GM06990 (cell line): ENCODE measurements at places on chromosomes 5 and 9.

GRCh38 chr5:37037840-37038239, 161.3 kb downstream of the NIPBL start:
- DNase-seq: no peak

DNA sequence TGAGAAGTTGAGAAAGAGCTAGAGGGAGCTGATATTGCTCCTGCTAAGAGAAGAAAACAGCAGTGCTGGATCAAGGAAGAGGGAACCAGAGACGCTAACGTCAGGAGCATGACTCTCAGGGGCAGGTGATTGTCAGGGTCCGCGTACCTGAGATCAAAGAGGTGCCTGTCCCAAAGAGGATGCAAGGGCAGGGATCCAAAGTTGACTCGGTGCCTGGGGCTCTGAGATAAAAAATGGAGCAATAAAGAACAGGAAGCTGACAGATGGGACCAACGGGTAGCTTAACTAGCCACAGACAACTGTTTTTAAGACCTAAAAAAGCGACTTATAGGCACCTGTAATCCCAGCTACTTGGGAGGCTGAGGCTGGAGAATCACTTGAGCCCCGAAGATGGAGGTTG, 517.8 kb downstream of the IRX1 start:
- no peak for DNase-seq

GRCh38 chr9:86902586-86902985, 44.7 kb downstream of the GAS1 start:
- DNase-seq: no peak

GRCh38 chr5:143153332-143154119, 250.0 kb downstream of the NR3C1 start:
- no peak for DNase-seq

- no peak for DNase-seq
Measured at GRCh38 chr9:90855208-90855902, 53.7 kb downstream of the SYK start.
